ENCODE measurements at places on chromosomes 16 and 17. TPM values are rescaled to one million over a fixed set of nuclear protein-coding genes. Genes with fewer than 3 reads are reported as not detected.

Gene SAMD14
- total RNA-seq = 0.50 TPM

Gene ORAI3
- 39.1 TPM for total RNA-seq

Gene SCARF1
- 10.9 TPM for total RNA-seq

Gene SHISA6
- total RNA-seq = not detected

Gene CCL11
- not detected for total RNA-seq

Gene CLEC19A
- total RNA-seq = not detected

Gene G6PC1
- total RNA-seq = 271 TPM

Gene MYO15A
- 0.84 TPM for total RNA-seq

- no peak for DNase-seq
Observed at GRCh38 chr17:54919425-54919824, 18.8 kb downstream of the TOM1L1 start.

- no peak for DNase-seq
Observed at GRCh38 chr17:7326186-7326585, 2.9 kb downstream of the NEURL4 start.

GRCh38 chr17:151004-151403 lies 13.6 kb downstream of the SCGB1C2 start:
- DNase-seq = no peak

DNA sequence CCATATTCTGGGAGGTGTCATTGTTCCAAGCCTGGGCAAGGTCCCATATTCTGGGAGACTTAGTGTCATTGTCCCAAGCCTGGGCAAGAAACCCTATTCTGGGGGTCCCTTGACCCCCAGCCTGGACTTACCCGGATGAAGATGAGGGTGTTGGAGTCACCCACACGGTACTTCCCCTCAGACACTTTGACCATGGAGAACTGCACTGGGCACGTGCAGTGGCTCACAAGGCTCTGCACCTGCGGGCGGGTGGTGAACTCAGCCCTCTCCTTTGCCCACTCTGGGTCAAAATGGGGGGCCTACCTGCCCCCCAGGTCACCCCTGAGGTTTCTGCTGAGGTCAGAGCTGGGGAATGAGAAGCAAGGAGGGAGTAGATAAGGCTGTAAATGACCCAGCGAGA lies 4.1 kb downstream of the GAS2L2 start:
- DNase-seq = no peak

DNA sequence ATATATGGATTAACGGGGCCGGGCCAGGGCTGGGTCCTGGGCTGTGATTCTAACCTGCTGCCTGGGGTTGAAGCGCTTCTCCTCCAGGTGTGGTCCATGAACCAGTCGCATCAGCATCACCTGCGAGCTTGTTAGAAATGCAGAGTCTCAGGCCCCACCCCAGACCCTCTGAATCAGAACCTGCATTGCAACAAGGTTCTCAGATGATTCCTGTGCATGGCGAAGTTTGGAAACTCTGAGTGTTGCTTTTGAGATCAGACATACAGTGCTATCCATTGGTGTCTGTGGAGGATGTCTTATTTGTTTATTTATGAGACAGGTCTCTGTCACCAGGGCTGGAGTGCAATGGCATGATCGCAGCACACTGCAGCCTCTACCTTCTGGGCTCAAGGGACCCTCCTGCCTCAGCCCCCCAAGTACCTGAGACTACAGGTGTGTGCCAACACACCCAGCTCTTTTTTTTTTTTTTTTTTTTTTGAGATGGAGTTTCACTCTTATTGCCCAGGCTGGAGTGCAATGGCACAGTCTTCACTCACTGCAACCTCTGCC lies 99.8 kb downstream of the PITPNC1 start:
- no peak for DNase-seq

DNA sequence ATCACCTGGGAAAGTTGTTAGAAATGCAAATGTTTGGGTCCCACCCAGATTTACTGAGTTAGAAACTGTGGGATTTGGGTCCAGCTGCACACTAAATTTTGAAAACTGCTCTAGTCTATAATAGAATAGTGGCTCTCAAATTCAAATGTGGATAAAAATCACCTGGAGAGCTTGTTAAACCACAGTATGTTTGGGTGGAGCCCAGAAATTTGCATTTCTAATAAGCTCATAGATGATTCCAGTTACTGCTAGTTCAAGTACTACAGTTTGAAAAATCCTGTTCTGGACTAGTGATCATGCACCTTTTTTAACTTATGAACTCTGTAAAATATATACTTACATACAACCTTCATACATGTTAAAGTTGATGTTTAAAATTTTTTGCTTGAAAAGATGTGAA lies 27.8 kb downstream of the RABEP1 start:
- no peak for DNase-seq

DNA sequence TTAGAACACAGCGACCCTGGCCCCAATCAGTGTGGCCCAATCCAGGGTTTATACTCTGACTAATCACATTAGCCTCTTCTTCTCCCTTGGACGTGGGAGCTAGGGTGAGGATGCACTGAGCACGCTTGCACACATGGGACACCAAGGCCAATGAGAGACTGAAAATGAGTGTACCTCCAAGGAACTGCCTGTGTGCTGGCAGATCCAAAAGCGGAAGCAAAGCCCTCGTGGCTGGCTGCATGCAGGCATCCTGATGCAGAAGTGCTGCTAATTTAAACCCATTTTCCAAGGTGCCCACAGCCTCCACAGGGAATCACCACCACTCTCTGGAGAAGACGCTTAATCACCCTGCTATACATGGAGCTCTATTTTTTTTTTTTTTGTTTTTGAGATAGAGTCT lies 375.3 kb upstream of the XYLT1 start:
- no peak for DNase-seq

DNA sequence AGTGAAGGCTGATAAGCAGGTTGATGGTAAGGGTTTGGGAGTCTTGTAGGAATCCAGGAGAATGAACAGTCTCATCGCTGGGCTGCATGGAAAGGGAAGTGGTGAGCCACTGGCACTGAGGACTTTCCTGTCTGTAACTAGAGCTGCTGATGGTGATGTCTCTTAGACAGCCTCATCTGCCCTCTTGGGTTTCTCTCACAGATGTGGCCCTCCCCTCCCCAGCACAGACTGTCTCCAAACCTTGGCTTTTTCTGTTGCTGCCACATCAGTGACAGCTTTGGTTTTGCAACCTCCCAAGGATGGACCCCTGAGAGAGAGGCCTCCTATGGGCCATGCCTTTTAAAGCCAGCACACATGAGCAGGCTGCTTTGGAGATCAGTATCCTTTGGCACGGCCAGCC lies 16.9 kb downstream of the PLCG2 start:
- DNase-seq = no peak

GRCh38 chr16:88005181-88005581 lies 53.9 kb downstream of the BANP start:
- DNase-seq = no peak
